ENCODE measurements at places on chromosomes 5 and 9.

DNA sequence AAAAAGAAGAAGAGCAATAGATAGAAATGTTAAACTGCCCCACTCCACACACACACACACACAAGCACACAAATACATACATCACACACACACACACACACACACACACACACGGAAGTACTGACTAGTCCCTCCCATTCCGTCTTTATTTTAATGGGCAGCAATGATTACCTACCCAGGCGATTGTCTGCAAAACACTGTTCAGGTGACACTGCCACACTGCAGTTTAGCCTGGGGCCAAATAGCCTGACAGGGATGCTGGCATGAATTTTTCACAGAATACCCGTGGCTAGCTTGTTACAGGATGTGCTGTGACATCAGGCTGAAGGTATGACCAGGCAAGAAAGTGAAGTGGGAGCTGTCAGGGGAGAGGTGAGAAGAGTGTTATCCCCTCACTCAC, 86.9 kb downstream of the FRMD3 start:
- DNase-seq = no peak

DNA sequence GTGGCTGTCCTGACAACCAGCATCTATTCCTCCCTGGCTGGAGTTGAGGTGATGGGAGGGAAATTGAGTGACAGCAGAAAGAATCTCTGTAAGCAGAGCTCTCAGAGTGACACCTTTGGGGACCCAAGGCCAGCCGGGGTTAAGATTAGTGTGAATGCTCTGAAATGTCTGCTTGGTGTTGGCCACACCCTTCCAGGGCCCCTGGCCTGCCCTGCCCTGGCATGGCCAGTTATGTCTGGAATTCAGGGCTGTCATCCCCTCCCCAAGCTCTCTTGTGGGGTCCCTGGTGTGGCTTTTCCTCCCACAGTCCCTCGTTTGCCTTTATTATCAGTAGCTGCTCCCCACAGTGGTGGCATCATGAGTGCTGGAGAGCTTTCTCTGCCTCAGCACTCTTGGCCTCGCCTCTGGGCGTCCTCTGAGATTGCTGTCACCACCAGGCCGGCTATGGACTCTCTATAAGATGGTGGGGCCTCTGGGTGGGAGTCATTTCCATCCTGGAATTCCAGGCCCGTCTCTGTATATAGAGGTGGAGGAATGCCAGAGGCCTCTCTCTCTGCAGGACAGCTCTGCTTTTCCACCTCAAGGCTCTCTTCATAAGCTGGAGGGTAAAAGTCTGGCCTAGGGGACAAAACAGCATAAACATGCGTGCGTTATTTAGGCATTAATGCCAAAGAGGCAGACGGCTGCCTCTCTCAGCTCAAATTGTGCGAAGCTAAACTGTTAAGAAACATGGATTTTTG, 3.6 kb downstream of the TMEM252 start:
- DNase-seq = no peak

GRCh38 chr5:172385707-172386106, 68.6 kb downstream of the SH3PXD2B start:
- DNase-seq = no peak

DNA sequence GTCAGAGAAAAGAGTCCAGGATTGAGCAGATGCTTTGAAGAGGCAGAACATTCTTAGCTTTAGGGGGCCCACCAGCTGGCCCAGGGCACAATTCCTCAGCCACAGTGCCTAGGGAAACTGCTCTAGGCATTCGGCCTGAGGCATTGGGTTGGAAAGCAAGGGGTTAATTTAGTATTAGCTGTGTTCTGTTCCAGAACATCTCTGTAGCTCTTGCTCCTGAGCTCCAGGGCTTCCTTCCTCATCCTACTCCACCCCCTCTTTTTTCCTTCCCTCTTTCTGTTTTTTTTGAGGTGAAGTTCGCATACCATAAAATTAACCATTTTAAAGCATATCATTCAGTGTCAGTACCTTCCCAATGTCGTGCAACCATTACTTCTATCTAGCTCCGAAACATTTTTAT, 74.5 kb upstream of the PANK3 start:
- DNase-seq = no peak

GRCh38 chr5:147332658-147333057, 97.8 kb downstream of the STK32A start:
- DNase-seq = no peak

- DNase-seq = no peak
Observed at GRCh38 chr5:165448753-165449152, 1943.3 kb downstream of the MAT2B start.

GRCh38 chr5:5313101-5313635, 109.3 kb upstream of the ICE1 start:
- DNase-seq = no peak

GRCh38 chr5:139391570-139392323, 2.0 kb upstream of the MZB1 start:
- DNase-seq = no peak

- no peak for DNase-seq
Observed at GRCh38 chr5:33271606-33272005, 169.2 kb upstream of the TARS1 start.

DNA sequence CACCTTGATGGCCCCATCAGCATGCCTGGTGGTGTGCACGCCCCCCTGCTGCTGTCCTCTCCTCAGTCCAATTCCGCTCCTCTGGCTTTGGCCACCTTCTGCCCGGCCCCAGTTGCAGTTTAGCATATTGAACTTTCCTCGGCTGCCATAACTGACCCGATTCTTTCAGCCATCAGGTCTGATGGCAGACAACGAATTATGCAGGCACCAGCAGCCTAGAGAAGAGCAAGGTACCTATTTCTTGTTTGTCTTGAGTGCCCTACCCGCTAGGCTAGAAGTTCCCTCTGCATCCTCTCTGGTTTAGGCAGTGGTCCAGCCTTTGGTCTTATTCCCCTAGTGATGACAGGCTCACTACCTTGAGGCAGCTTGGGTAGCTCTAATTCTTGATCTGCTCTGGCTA, 43.0 kb upstream of the SLC25A51 start:
- no peak for DNase-seq

DNA sequence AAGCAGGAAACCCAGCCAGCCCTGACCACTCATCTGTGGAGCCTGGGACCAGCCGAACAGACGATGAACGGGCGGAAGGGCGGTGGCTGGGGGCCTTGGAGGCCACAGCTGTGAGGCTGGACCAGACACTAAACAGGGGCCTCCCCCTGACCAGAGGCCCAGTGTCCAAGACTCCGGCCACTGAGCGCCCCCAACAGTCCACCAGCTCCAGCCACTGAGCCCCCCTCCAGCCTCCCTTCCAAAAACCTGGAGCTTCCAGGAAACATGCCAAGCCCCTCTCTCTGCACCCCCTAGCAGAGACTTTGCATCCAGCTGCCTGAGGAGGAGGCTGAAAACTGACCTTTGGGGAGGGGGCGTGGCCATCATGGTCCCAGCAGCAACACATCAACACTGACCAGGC, 23.2 kb downstream of the CNTFR start:
- DNase-seq = no peak

DNA sequence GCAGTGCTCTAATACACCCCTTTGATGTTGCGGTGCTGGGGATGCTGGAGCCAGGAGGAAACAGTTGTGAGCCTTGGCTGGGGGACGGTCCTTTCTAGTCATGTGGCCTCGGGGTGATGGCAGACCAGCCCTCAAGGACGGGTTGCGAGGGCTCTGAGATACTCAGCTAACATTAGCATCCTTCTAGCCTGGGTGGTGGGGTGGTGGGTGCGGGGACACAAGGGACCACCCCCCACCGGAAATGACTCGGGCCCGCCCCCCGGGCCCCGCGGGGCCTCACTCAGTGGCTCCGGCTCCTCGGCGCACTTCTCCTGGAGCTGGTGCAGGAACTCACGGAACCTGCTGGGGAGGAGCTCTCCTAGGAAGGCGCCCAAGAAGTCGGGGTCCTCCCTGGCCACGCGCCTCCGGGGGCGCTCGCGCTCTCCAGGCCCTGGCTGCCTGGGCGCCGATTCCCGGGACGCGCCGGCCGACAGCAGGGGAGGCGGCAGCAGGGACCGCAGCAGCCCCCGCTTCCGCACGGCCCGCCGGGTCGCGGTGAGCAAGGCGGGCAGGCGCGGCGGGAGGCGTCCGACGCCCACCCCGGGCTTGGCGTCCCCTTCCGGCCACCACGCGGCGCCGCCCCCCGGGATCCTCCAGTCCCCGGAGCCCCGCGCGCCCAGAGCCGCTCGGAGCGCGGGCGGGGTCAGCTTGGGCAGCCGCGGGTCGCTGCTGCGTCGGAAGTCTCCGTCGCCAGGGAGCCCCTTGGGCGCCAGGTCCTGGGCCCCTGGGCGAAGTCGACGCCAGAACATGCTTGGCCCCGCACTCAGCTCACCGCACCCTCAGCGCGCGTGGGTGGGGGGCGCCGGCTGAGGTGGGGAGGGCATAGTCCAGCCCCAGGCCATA, 873 bp downstream of the C9orf50 start:
- DNase-seq = no peak

DNA sequence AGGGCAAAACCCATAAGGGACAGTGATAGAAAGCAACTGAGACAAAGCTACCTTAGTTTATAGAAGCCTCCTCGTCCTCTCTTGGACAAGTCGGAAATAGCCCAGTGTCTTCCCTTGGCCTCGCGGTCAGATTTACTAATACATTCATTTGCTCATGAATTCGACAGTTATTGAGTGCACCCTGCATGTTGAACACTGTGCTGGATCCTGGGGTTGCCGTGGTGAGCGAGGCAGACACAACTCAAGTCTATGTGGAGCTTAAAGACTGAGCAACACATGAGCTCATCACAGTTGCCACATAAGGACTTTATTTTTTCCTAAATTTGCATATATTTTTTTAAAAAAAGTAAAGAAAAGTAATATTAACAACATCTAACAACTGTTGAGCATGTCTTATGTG, 411.1 kb upstream of the ITGA1 start:
- DNase-seq = no peak

GRCh38 chr5:3475674-3476073, 120.0 kb upstream of the IRX1 start:
- DNase-seq = no peak

DNA sequence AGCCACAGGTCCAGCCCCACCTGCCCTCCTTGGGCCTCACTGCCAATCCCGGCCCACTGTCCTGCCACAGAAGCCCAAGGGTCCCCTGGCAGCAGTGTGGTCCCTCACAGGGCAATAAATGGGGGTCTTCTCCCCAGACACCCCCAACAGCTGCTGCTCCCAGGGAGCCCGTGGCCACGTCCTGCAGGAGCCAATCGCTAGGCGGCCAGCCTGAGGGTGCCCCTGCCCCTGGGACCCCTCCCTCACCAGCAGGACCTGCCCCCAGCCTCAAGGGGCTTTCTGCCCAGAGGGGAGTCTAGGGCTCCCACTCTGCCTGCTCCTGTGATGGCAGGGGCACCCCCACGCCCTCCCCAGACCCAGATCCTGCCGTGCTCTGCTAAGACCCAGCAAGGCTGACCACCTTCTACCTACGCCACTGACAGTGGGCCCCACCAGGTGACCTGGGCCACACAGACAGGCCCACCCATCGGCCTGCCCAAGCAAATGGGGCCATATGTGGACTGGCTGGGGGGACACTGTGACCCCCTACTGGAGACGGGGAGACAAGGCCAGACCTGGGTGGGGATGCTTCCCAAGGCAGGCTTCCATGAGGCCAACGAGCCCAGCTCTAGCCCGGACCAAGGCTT, 17.0 kb downstream of the NOTCH1 start:
- DNase-seq = no peak

DNA sequence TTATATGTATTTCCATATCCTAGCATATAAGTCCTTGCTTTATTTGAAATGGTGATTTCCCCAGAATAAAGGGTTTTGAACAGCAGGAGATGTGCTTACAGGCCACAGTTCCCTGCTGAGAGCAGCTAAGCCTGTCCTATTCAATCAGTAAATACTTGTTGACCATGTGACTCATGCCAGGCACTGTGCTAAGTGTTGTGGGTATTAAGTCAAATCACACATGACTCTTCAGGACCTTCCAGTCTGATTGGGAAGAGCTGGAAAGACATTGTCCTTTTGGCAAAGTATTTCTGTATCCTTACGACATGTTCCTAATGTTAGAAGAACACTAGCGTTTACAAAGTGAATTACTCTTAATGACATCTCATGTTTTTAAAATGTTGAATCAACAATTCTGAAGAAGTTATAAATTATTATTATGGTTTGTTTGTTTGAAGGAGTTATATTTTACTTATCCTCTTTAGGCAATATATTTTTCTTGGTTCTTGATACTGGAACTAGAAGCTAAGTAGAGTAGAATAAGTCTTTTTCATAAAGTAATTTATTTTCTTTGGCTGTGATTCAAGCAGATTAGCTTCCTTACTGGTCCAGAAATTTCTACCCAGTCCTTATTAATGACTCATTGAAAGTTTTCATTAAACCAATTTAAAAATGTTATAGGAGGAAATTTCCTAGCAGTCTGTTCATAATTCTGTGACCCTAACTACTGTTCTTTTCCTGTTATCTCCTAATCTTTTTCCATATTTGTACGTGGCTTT, 82.1 kb downstream of the GAPVD1 start:
- DNase-seq = no peak

DNA sequence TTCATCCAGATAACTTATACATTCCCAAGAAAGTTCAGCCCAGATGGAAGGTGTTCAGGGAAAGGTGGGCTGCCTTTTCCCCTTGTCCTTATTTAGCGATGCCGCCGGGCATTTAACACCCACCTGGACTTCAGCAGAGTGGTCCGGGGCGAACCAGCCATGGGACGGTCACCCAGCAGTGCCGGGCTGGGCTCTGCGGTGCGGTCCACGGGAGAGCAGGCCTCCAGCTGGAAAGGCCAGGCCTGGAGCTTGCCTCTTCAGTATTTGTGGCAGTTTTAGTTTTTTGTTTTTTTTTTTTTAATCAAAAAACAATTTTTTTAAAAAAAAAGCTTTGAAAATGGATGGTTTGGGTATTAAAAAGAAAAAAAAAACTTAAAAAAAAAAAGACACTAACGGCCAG, 4.0 kb upstream of the PHYHD1 start:
- no peak for DNase-seq

GRCh38 chr9:117405950-117406705, 8.7 kb downstream of the ASTN2 start:
- no peak for DNase-seq

GRCh38 chr5:54533541-54534190, 16.1 kb downstream of the SNX18 start:
- no peak for DNase-seq

GRCh38 chr5:150603052-150603451, 37.4 kb upstream of the SYNPO start:
- DNase-seq = no peak

DNA sequence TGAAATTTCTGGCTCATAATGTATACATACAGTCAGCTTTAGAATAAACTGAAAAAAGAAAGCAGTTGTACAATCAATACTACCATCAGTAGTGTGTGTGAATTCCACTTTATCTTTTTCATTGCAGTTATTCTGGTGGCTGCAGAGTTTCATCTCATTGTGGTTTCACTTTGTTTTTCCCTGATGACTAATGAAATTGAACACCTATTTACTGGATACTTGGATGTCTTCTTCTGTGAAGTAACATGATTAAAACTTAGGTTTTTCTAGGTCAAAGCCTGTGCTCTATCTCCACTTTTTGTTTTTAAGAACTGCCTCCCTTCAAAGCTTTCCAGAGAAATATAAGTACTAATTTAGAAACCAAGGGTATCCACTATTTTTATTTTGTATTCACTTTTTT, 174.3 kb downstream of the TRPM3 start:
- DNase-seq = no peak

Measured in stimulated activated CD4-positive, alpha-beta T cell treated with anti-CD3 and anti-CD28 coated beads, TNF-alpha, amount 100 ng/mL, for 24 hours (primary cell).